ENCODE measurements at places on chromosomes 7 and 10.

DNA sequence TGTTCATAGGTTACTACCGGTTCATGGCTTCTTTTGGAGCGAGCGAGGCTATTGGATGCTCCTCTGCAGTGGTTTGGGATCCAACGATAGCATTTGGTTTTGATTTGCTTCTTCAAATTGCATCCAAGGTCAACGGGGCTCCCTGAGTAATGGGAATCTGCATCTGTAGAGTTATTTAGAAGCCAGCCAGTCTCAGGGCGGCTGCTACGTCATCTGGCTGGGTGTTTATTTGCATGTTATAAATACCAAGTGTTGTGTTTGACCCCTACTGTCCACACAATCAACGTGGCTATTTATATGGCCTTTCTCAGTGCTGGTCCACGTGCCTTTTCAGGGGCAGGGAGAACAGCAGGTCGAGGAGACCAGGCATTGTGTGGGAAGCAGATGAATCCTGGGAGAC is 137.7 kb downstream of the PRPF18 start:
- DNase-seq = no peak

DNA sequence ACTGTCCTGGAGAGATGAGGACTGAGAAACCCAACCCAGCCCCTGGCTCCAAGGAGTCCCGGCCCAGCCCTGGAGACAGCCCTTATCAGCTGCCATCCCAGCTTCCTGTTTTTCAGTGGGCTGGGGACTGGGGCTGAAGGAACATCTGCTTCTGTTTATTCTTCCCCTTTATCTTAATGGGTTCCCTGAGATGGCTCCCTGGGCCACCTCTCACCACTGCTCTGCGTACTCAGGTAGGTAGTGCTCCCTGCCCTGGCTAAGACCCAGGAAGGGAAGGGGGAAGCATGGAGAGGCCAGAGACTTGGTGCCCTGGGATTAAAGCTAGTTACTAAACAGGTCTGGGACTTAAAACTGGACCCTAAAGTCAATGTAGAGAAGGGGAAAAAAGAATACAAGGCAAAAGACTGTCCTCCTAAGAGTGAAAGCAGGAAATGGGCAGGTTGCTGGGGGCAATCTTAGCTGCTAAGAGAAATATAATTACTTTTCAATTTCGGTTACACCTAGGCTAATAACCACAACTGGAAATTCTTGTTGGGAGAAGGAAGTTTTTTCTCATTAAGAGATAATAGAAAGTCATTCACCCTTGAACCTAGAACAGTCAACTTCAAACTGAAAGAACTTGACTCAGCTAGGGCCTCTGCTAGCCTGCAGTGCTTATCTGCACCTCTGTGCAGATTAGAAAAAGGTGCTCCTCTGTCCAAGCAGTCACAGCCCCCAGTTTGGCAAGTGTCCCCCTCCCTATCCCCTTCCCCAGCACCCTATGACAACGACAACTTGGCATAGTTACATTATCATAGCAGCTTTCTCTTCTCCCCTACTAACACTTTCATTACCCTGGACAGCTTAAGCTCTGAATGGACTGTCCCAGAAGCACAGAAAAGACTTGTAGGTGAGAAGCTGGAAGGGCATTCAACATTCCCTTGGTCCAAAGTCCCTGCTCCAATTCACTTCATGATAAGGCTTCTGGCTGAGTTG is 65.6 kb upstream of the KDM7A start:
- DNase-seq = peak; percentile 20

GRCh38 chr10:123035467-123036086 is 26.8 kb downstream of the ACADSB start:
- peak; percentile 62 for DNase-seq

- DNase-seq = no peak
Observed at GRCh38 chr7:96005271-96005670, 232.9 kb downstream of the DYNC1I1 start.

DNA sequence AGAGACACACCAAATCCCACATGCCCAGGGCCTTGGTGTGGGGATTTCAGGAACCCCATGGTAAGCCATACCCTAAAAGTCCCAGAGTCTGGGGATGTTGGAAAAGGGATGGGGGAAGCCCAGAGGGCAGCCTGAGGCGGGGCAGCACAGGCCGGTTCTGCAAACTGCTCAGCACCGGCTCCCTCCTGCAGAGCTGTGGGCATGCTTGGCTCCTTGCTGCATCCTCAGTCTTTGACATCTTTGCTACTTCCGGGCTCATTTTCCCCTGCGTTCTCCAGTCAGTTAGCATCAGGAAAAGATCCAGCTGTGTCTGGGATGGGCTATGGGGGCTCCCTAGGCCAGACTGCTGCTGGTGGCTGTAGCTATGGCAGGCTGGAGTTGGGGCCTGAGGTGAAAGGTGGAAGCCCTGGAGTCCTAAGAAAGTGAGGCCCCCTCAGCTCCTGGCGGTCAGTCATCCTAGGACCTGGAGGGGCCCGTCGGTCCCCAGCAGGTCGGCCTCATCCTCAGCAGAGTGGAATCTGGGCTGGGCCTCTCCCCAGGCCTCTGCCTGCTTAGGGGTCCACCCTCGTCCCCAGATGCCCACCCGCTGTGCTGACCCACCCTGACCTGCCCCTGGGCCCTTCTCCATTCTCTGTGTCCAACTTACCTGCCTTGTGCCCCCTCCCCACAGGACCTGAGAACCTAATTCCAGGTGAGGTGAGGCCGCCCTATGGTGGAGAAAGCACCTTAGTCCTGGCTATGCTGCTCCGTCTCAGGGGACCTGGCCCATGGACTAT is 9.3 kb downstream of the TBATA start:
- DNase-seq = no peak

- DNase-seq = no peak
Observed at GRCh38 chr7:113071465-113071864, 15.2 kb downstream of the GPR85 start.

- no peak for DNase-seq
Observed at GRCh38 chr7:124261710-124262109, 228.8 kb upstream of the TMEM229A start.

DNA sequence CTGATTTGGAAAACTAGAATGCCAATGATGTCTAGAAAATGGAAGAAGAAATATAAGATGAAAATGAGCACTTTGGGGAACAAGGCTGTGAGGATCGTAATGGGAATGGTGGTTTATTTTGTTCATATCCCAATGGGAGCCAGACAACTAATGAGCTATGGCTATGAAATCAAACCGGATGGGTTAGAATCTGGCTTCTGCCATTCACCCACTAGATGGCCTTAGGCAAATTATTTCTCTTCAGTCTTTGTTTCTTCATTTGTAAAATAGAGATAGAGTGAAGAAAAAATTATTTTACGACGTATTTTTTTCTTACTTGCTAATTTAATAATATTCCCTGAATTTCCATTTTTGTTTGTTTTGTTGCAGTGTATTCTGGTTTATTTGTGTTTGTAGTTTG is 572.1 kb upstream of the IGFBP3 start:
- no peak for DNase-seq

GRCh38 chr7:22110227-22110839 is 164.6 kb upstream of the CDCA7L start:
- peak; percentile 81 for DNase-seq

DNA sequence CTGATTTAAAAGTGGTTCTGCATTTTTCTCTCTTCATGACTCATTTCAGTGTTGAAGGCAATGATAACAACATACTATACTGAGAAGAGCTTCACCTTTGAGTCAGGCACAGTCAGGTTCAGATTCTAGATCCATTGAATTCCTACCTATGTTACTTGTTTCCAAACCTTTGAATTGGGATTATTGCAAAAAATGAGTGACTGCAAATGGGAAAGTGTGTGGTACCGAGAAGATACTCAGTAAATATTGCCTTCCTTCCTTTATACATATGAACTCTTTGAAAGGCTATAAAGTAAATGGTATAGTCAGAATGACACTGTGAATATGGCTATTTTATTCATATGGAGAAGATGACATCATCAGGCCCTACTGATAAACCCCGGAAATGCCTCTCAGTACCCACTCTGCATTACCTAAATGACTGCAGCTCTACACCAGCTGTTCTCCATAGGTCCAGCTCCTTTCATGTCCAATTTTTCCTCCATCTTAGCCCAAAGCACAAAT is 66.7 kb upstream of the FGL2 start:
- DNase-seq = no peak

DNA sequence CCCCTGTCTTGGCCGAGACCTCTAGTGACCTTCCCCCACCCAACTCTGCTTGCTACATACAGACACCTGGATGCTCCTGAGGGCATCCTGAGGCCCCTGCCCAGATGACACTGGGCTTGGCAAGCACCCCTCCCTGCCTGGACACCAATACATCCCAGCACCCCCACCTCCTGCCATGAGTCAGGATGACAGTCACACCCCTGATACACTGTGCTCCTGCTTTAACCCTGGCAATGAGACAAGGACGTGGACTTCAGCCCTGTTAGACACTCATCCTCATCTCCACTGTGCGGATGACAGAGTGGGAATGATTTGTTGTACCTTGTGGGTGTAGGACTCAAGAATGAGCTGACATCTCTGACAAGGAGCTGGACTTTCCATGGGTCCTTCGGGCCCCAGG is 186.3 kb upstream of the ADCY1 start:
- DNase-seq = no peak

- no peak for DNase-seq
Observed at GRCh38 chr7:129041142-129042085, 13.5 kb downstream of the TNPO3 start.

All from HepG2 (cell line).